ENCODE measurements at places on chromosomes 5 and 9.

- no peak for DNase-seq
Observed at GRCh38 chr5:148333262-148333849, 2.0 kb upstream of the SPINK9 start.

- no peak for DNase-seq
Observed at GRCh38 chr9:99162759-99163364, 57.9 kb downstream of the TGFBR1 start.

GRCh38 chr9:69604568-69605219 is 67.5 kb downstream of the APBA1 start:
- no peak for DNase-seq

DNA sequence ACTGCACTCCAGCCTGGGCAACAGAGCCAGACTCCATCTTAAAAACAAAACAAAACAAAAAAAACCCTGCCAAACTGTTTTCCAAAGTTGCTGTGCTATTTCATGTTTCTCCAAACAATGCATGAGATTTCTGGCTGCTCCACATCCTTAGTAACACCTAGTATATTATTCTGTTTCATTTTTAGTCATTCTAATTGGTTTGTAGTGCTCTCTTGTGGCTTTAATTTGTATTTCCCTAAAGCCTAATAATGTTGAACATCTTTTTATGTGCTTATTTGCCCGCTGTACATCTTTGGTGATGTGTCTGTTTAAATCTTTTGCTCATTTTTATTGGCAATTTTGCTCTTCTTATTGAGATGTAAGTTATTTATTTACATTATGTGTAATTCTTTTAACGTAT is 18.4 kb upstream of the TTC1 start:
- no peak for DNase-seq

DNA sequence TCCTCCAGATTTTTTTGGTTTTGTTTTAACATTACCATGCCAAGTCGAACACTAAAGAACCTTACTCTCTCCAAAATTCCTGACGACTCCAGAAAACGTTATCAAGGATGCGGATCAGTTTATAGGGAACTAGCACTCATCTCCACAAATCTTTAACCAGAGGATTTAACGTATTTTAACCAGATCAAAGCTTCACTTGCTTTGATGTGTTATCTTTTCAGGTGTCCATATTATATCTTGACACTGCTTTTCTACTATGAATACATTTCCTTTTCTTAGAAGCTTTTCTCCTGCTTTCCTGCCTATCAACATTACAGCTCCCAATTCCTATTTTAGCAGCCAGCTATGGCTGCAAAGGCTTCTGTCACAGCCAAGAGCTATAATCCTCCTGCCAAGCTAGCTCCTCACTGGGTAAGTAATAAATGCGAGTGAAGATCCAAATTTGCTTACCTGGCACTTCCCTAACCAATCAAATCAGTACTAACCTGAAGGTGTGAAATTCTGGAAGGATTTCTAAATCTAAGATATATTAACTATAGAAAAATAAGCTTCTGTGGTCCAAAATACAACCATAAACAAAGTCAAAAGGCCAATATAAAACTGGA is 60.2 kb downstream of the CDC14B start:
- DNase-seq, result no peak

- DNase-seq, result no peak
Observed at GRCh38 chr9:128637656-128638055, 19.0 kb downstream of the DYNC2I2 start.

- DNase-seq, result no peak
Observed at GRCh38 chr5:143337946-143338345, 65.5 kb downstream of the NR3C1 start.

GRCh38 chr5:147804334-147804733 is 21.8 kb upstream of the JAKMIP2 start:
- no peak for DNase-seq

- no peak for DNase-seq
Observed at GRCh38 chr5:168317096-168317520, 25.7 kb downstream of the WWC1 start.

DNA sequence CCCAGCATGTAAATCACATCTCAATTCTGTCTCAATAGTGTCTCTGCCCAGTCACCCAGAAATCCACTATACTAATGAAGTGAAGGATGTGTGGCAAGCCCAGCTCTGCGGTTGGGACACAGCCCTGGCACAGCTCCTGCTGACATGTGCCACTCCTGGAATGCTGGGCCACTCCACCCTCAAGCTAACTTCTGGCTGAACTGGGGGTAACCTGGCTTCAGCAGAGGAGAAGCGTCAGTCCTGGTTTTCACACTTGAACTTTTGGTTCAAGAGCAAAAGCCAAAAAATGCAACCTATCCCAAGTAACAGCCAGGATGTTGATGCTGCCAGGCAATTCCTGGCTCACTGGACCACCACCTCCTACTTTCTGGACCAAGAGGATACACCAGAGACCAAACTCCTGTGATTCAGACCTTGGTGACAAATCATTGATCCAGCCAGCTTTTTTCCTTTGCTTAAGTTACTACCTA is 86.4 kb downstream of the ARRDC3 start:
- DNase-seq, result no peak

DNA sequence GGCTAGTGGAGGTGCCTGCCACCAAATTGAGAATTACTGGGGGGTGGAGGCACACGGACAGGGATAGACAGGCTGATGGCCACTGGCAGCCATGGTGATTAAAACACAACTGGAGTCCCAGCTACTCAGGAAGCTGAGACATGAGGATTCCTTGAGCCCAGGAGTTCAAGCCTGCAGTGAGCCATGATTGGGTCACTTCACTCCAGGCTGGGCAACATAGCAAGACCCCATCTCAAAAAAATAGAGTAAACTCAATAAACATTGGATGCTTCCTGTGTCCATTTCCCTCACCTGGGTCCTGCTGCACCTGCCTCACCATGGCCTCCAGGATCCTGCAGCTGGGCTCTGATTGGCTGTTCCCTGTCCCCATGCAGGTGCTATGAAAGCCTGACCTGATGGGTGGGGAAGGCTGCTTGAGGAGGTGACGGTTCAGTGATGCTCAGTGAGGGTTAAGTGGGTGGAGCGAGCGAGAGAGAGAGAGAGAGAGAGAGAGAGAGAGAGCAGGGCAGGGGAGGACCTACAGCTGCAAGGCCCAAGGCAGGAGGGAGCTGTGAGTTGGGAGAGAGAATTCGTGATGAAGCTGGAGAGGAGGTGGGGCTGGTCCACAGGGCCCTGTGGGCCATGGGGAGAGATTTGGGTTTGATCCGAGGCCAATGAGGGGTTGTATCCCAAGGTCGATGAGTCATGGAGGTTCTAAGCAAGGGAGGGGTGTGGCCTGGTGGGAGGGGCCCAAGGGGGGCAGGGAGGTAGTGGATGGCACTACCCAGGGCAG is 36.7 kb upstream of the FUBP3 start:
- DNase-seq, result no peak

DNA sequence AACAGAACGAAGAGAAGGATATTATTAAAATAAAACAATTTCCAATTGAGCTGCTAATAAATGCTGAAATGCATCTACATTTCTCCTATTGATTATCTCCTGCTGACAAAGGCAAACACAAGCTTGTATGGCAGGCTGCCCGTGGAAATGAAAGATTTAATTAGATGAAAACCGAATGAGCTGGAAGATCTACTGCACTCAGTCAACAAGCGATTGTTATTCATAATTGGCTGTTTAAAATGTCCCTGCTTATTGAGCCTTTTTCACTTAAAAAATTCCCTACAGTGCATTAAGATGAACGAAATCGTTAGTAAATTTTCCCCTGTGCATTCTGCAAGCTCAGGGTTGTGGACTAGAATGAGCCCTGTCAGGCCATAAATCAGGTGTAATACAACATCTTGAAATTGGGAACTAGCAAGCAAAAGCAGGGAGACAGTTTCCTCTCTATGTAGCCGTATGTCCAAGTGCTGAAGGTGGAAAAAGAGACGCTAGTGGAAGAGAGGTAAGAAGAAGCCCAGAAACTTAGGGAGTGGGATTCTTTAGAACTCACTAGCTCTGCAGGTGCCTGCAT is 28.5 kb upstream of the KIF4B start:
- DNase-seq, result no peak

DNA sequence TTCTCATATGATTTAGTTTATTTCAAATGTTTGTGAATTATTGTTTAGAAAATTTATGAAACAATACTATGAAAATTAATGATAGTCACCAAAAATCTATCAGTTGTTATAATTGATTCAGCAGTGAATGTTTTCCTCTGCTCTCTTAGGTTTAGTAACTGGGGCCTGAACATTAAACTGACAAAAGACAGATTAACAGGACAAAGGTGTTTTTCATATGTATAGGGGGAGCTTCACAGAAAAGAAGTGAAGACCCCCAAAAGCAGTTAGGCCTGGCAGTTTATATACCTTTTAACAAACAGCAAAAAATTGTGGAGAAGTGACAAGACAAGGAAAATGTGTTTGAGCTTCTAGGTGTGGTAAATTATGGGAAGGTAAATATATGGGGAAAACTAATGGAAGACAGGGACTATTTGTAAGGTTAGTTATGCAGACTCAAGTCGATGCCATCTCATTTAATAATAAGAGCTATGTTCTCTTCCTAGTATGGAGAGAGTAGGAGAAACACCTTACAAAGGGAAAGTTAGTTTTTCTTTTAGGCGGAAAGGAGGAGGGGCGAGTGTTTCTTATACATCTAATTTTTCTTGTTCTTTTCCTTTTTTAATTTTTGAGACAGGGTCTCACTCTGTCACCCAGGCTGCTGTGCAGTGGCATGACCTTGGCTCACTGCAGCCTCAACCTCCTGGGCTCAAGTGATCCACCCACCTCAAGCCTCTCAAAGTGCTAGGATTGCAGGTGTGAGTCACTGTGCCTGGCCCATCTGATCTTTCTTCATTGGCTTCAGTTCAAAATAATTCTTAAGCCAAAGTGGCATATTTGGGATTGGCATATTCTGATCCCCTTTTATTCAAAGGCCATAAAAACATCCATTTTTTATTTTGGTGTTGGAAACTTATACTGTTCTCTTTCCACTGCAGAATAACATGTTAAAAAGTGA is 77.8 kb downstream of the C9orf153 start:
- no peak for DNase-seq

- no peak for DNase-seq
Observed at GRCh38 chr5:37900692-37901091, 60.9 kb upstream of the GDNF start.

DNA sequence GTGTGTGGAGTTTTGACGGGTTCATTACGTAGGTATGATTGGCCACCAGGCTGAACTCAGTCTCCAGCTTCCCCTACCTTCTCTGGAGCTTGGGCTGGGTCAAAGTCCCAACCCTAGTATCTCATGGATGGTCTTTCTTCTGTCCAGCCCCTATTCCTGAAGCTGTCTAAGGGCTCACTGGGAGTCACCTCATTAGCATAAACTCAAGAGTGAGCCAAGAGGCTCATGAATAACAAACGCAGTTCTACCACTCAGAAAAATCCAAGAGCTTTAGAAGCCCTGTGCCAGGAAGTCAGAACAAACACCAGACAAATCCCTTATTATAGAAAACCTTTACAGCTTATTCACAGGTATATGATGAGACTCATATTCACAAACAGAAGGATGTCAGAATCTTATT is 180.3 kb upstream of the NFIL3 start:
- DNase-seq, result no peak

DNA sequence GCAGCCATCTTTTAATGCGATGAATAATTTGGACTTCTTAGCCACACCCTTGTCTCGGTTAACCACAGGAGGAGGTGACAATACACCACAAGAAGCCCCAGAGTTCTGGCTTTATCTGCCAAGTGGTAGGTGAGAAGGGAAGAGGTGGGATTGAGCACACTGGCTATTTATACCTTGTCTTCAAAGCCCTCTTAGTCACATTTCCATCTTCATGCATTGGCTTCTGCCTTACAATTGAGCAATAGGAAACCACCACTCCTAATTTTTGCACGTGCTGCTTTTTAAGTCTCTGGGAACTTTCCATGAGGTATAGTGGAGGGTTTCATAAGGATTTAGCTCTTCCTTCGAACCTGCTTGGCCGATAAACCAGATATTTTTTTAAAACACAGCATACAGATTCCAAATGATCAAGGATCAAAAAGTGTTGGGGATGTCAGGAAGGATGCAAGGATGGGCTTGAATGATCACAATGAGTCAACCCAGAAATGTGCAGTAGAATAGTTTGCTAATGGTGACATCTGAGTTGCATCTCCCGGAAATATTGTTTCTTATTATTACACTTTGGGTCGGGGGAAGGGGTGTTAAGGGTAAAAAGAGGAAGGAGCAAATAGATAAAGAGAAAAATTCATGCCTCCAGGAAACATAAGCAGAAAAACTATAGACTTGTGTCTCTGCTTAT is 25.5 kb downstream of the PLAC8L1 start:
- peak; percentile 4 for DNase-seq

DNA sequence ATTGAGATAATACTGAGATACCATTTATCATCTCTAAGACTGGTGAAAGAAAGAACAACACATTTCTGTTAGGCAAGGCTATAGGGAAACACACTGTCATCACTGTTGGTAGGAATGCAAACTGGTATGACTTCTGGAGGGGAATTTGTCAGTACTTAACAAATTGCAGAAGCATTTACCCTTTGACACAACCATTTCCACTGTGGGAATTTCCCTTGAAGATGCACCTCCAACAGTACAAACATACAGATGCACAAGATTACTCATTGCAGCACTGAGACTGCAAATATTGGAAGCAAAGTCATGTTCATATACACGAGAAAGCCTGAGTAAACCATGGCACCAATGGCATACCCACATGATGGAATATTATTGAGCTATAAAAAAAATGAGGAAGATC is 17.6 kb downstream of the GM2A start:
- no peak for DNase-seq

DNA sequence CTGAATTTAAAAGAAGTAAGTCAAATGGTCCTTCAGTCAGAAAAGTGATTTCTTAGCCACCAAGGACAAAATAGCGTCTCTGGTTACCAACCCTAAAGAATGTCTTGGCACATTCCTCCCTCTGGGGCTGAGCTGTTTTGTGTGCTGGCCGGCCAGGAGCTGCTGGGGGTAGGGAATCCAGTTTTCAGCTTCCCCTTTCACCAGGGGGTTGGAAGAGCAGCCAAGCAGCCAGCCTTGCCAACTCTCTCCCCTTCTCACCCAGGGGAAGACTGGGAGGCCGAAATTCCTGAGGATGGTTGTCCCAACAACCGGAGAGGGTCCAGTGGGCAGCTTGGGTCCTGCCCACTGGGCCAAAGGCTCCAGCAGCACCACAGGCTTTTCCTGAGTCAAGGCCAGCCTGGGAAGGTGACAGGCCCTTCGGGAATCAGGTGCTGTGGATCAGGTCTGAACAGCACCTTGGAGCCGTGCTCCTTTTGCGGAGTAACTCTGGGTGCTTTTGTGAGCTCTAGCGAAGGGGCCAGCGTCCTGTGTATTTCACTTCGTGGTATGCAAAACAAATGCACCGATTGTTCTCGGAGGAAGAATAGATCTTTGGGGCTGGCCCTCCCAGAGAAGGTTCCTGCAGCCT is 4.2 kb downstream of the WWC1 start:
- DNase-seq, result no peak

- no peak for DNase-seq
Observed at GRCh38 chr5:142808878-142809598, 38.9 kb downstream of the ARHGAP26 start.

DNA sequence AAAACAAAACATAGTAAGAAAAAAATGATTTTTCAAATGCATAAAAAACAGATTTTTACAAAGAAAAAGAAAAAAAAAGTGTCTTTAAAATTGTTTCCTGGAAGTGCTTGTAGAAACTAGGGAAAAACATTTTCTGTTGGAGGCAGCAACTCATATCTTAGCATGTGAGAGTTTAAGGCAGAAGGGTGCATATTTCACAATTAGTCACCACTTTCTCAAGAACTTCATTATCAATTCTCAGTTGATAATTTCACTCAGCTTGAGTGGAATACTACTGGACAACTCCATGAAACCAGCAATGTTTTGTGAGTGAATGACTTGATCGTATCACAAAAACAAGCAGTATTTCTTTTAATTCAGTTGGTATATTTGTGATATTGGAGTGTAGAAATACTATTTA is 508.3 kb upstream of the DAB2 start:
- DNase-seq, result no peak

Measured in activated naive CD4-positive, alpha-beta T cell treated with Interleukin-2 at 50 U/mL for 16 hours (primary cell).